ENCODE measurements at places on chromosomes 12 and 14. TPM values are rescaled to one million over a fixed set of nuclear protein-coding genes. Genes with fewer than 3 reads are reported as not detected.
A peak's percentile ranks its signal among the peaks of the same experiment; 100 is the strongest.

The NELL2 gene
- total RNA-seq: 6.7 TPM

GRCh38 chr12:2813214-2814185 is 1.0 kb downstream of the ITFG2 start:
- DNase-seq: peak; percentile 53

The TSPAN19 gene
- not detected for total RNA-seq

GRCh38 chr12:119463211-119463926 is 128.8 kb downstream of the CCDC60 start:
- DNase-seq: no peak

The PGF gene
- total RNA-seq: 0.71 TPM

The LMNTD1 gene
- total RNA-seq: not detected

- DNase-seq: peak; percentile 16
Measured at GRCh38 chr12:118714051-118714460, 267.3 kb upstream of the SRRM4 start.

DNA sequence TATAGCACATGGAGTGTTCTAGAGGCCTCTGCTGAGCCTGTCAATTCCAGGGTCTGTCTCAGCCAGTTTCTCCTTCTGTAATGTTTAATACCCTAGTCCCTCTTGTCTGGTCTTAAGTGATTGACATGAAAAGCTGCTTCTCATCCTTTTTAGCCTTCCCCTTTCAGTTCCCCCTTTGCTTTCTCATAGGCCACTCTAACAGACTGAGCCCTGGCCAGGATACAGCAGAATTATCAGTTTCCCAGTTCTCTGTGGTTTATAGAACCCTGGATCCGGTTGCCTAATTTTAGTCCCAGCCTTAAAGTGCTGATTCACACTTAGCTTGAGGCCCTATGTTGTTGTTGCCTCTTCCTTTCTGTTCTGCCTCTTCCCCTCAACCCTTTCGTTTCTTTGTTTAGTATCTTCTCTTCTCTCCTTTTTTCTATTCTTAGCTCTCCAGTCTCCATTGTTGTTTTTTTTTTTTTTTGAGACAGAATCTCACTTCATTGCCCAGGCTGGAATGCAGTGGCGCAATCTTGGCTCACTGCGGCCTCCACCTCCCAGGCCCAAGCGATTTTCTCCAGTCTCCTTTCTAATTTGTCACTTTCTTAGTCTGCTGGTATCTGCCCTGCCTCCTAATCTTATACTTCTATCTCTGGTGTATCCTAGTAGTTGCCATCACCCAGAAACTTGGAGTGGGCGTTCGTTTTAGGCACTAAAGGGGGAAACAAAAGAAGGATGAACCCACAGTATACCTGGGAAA is 2.9 kb upstream of the BIN2 start:
- DNase-seq: peak; percentile 30

The ACVRL1 gene
- total RNA-seq: 4.4 TPM

The SIX6 gene
- total RNA-seq: not detected

DNA sequence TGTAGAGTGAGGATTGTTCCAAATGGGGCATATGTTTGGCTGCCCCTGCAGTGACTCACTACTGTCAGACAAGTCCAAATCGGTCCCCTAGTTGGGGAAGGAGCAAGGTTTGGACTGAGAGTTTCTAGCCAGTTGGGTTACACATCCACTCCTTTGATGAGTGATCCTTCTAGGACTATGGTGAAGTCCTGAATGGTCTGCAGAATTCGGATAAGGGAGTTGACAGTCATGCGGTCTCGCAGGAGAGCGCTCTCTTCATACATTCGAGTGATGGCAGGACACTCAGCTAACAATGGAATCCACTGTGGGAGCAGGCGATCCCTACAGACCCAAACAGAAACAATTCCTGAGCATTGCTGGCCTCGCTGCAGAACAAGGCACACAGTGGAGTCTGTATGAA is 61.5 kb upstream of the SINHCAF start:
- DNase-seq: no peak

GRCh38 chr14:20726531-20726930 is 19.2 kb upstream of the EDDM3A start:
- no peak for DNase-seq

The UBE2N gene
- 32.5 TPM for total RNA-seq

DNA sequence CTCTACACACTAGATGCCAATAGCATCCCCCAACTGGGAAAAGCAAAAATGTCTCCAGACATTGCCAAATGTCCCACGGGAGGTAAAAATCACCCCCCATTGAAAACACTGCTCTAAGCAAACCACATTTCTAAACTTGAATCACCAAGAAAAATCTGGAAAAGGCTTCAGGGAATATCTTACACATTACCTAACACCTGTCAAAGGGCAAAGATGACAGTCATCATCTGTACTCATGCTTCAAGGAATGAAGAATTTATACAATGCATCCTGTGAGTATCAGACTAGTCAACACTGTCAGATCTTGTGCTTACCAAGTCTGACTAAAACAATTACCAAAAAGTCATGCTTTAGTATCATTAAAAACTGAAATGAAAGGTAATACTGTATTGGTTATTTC is 161.6 kb upstream of the SOX5 start:
- no peak for DNase-seq

DNA sequence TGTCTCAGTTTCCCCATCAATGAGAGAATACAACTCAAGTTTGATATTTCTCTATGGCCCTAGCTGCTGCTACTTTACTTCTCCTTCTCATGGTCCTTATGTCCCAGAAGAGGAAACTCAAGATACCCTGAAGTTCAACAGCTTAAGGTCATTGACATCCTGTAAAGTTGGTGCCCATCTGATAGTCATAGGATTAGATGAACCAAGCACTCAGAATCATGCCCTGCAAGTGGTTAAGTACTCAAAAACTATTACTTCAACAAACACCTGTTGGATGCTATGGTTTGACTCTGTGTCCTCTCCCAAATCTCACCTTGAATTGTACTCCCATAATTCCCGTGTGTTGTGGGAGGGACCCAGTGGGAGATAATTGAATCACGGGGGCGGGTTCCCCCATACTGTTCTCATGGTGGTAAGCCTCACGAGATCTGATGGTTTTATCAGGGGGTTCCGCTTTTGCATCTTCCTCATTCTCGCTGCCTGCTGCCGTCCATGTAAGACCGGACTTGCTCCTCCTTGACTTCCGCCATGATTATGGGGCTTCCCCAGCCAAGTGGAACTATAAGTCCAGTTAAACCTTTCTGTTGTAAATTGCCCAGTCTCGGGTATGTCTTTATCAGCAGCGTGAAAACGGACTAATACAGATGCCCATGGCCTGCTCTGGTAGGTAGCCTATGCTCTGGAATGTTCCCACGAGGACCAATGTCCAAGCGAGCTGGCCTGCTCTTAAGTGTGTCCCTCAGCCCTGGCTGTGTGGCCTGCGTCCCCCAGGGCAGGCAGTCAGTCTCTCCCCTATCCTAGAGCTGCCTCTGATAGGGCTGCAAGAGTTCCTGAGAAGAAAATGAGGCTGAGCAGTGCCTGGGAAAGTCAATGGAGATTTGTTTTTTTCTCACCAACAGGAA is 18.1 kb downstream of the CAMKK2 start:
- no peak for DNase-seq

DNA sequence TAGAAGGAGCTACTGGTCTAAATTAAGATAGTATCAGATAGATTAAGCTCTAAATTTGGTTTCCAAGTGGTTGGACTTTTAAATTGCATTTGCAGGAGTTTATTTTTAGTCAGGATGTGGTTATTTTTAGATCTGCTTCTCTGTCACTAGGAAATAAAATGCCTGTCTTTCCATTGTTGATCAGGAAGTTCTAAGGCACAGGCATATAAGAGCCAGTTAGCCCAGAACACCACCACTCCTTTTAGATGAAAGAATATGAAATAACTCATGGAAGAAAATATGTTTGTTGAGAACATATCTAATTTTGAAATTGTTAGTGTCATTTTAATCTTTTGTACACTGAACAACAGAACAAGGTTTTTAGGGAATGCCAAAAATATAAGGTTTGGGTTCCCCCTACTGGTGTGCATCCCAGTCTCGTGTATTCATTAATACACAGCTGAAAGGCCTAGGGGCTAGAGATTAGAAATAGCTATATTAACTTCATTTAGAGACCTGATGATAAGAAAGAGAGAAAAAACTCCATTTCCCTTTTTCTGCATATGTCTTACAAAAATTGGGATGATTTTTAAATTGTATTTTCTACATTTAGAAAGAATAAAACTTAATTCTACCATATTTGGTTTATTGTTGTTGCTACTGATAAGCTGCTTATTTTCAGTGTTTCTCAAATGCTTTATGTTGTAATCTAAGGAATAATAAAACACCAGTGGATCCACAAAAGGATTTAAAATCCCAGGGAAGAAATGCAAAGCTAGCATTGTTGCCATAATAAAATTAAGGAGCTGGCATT is 67.2 kb downstream of the RIC8B start:
- peak; percentile 29 for DNase-seq

DNA sequence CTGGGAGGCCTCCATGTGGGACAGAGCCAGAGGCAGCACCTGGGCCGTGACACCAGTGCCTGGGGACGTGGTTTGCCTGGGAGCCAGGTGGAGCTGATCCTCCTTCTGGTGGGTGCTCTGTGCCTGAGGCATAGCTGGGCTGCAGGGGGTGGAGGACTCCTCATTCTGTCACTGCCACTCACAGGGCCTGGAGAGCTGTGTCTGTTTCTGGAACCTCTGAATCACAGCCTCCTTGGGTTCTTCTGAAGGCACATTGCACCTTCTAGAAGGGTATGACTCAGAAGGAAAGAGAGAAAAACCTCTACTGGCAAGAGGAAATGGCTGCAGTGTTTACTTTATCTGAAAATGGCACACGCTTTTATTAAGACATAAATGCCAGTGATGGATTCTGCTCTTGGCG is 659.8 kb downstream of the VRK1 start:
- DNase-seq: no peak

DNA sequence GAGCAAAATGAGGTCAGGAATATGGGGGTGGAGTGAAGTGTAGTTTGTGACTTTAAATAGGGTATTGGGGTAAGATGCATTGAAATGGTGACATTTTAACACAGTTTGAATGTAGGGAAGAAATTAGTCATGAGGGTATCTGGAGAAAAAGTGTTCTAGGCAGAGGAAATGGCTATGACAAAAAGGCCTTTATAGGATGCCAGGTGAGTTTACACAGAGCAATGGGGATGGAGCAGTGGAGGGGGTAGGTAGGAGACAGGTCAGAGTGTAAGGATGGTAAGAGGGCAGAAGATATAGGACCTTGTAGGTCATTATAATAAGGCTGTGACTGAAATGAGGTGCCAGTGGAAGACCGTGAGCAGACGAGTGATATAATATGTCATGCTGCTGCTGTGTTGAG is 30.4 kb downstream of the HEATR5A start:
- no peak for DNase-seq

GRCh38 chr14:74134484-74134883 is 49.7 kb downstream of the LIN52 start:
- no peak for DNase-seq

- no peak for DNase-seq
Measured at GRCh38 chr12:103645202-103645601, 58.1 kb downstream of the STAB2 start.

The KLHDC1 gene
- total RNA-seq: 0.26 TPM

DNA sequence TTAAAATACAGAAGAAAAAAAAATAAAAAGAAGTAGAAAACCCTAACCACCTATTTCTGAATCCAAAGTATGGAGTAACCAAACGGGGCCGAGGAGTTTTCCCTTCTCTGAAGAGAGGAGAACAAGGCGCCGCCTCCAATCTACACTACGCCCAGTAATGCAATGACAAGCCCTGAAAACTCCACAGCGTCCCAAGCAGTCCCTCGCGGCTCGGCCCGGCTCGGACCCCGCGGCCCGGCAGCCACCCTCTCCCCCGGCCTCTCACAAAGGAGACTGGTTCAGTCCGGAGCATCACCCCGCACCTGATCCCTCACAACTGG is 371 bp downstream of the CHD8 start:
- no peak for DNase-seq

DNA sequence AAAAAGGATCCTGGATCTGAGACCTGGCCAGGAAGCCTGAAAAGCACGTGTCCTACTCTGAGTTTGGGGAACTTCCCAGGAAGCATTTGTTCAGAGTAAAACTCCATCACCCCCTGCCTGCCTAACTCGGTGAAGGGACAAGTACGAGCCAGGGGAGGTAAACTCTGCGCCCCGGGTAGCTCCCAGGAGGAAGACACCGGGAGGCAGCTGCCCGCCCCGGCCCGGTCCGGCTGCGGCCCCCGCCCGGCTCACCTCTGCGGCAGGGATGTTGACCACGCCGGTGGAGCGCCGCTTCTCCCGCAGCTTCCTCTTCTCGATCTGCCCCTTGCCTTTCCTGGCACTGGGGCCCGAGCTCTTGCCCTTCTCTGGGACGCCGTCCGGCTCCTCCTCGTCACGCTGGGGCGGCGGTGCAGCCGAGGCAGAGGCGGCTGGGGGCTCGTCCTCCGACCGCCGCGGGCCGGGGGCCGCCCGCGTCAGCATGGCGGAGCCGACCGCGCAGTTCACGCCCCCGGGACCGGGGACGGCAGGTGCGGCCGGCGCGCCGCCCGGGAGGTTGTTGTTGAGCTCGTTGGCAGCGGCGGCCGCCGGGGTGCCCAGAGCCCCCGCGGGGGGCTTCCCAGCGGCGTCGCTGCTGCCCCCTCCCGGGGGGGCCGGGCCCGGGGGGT is 1.2 kb downstream of the PAWR start:
- DNase-seq: peak; percentile 77

- no peak for DNase-seq
Measured at GRCh38 chr12:81300454-81300853, 222.6 kb downstream of the ACSS3 start.

The PHETA1 gene
- 33.3 TPM for total RNA-seq
